ENCODE measurements at places on chromosomes 2 and 18.

- no peak for DNase-seq
Measured at GRCh38 chr2:100412881-100413321, 4.6 kb downstream of the CHST10 start.

GRCh38 chr2:156907806-156908205, 349.7 kb upstream of the GALNT5 start:
- DNase-seq = no peak

- no peak for DNase-seq
Measured at GRCh38 chr2:138949517-138949916, 169.3 kb upstream of the NXPH2 start.

DNA sequence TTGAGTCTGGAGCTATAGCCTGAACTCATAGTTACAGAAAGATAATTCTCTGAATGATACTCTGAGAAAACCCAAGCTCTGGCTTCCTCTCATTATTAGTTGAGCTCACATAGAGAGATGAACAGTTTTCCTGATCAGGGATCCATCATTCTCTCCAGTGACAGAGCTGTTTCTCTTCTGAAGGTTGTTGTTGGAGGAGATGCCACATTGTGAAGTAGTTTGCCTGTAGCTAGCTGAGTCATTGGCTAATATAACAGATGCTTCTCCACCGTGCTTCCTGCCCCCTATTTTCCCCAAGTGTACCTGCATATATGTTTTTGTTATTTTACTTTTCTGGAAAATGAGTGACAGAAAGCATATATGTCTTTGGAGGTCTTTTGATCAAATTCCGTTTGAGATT, 64.6 kb downstream of the OSBPL6 start:
- no peak for DNase-seq

GRCh38 chr18:80176334-80177073, 67.4 kb downstream of the ADNP2 start:
- DNase-seq = no peak

- DNase-seq = no peak
Measured at GRCh38 chr2:144027593-144027992, 492.3 kb downstream of the ZEB2 start.

Measured in suprapubic skin (tissue), 4 donors.